ENCODE measurements at places on chromosomes 1 and 21.

DNA sequence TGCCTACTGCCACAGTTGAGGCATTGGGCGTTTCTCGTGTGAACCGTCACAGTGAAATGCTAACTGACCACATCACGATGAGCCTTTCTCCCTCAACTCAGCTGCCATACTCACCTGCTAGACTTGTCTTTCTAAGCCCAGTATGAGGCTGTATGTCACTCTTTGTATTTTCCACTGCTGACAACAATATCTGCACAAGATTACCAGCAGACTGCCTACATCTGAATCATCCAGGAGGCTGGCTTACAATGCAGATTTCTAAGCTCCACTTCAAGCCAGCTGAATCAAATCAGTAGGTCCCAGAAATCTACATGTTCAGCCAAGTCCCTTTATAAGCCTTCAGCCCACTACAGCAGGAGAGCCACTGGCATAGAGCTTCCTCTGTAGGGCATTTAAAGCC lies 355.0 kb upstream of the DUSP10 start:
- no peak for DNase-seq

DNA sequence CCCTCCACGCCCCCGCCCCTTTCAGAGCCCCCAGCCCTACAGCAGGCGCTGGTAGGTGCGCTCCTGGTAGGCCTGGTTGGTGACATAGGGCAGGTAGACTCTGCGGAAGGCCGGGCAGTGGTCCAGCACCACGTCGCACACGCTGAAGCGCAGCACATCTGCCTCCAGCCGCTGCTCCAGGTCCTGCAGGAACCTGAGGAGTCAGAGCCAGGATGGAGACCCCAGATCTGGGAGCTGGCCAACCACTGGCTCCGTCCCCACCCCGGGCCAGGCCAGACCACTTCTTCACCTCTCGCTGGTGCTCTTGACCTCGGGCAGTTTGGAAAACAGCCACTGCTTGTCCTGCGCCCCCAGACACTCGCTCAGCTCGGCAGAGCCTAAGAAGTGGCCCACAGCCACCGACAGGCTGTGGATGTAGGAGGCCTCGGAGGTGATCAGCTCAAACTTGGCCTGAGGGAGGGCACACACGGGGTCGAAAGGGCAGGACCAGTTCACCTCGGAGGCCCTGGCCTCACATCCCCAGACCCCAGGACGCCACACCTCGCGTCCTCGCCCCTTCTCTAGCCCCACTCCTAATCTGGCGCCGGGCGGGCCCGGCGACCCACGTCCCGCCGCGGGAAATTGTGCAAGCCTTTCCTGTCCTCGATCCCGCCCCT lies 6.4 kb downstream of the ARHGEF19 start:
- no peak for DNase-seq

- DNase-seq, result peak; percentile 17
These were observed 4.7 kb upstream of the ECE1 start for GRCh38 chr1:21295002-21295401.

DNA sequence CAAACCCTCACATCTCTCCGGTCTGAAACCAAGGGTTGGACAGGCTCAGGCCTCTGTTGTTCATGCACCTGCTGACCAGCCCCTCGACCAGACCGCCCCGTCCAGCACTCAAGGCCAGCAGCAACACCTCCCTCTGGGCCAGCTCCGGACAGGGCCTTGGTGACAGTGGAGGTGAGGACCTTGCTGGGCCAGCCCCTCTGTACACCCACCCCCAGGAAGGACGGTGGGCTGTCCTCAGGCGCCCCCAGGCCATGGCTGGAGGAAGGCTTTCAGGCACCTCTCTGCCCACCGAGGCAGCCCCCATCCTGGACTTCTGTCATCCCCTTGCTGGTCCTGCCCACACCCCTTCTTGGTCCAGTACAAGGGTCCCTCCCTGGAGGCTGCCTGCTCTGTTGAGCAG lies 48.6 kb downstream of the MEGF6 start:
- DNase-seq, result no peak

DNA sequence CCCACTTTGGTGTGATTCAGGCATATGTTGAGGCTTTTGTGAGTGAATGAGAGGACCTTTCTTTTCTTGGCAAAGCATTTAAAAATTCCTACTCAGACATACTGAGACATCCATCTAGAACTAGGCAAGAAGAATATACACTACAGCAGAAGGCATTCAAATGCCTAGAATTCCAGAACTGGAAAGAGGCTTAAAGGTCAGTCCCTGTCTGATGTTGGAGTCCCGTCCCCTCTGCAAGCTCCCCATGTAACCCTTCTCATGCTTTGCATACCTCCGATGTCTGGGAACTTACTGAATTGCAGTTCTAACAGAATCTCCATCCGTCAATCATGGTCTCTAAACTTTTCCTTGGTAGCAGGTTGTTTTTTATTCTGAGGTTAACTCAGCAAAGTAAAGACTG lies 152.9 kb downstream of the ATP6V1G3 start:
- no peak for DNase-seq

GRCh38 chr1:109503935-109504334 lies 5.6 kb downstream of the AMIGO1 start:
- DNase-seq, result no peak

- DNase-seq, result no peak
These were observed 14.4 kb downstream of the FRRS1 start for GRCh38 chr1:99751877-99752504.

DNA sequence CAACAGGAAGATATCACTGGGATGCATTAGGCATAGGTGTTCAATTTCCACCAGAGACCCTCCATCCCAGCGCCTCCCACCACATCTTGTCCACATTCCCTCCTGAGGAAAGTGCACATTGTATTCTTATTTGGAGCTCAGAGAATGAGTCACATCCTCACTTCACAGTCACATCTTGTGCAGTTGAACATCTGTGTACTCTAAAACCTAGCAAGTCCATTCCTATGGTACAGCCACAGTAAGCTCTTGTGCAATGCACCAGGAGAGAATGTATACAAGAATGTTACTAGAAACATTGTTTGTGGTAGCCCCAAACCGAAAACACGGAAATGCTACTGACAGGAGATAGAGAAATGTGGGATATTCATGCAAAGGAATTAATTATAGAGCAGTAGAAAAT lies 1.6 kb upstream of the KDF1 start:
- DNase-seq, result no peak

DNA sequence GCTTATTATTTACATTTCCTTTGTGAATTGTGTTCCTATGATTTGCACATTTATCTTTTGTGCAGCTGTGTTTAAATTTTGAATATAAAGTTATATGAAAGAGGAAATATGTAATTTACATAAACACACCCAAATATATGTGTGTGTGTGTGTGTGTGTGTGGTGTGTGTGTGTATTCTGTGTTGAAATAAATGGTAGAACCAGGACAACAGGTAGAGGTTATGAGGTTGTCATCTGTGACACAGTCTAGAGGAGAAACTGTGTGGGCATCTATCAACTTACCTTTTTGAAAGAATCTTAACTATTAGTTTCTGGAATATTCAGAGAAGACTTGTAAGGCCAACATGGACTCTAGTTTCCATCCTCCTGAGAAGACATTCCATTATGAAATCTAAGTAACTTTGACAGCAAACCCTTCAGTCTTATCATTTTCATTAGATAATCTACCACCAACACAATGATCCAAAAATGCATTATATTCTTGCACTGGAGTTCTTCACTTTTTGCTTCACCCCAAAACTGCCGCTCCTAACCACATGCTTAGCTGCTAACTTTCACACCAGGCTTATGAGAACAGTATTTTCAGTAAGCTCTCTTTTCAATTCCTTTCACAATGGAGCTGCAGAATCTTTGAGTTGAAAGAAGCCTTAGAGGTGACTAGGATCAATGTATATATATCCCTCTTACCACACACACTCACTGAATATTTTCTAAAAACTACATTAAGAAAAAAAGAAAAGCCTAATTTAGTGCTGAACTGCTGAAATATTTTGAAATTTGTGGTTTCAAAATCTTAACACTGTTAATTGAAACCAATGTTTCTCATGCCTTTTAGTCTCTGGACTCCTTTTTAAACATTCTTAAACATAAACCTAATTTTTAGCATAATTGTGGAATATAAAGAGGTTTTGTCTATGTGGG lies 21.8 kb downstream of the PTPRC start:
- no peak for DNase-seq

GRCh38 chr21:33411949-33412430 lies 8.8 kb downstream of the IFNGR2 start:
- no peak for DNase-seq

- no peak for DNase-seq
These were observed 8.6 kb upstream of the ADGRB2 start for GRCh38 chr1:31772669-31773248.

- DNase-seq, result peak; percentile 49
These were observed at the start of gene IRF6 for GRCh38 chr1:209805875-209806760. Gene IRF6 (minus strand): TSS chr1:209806142. CDS start chr1:209801413, 4,729 bp downstream.

- no peak for DNase-seq
These were observed 39.4 kb upstream of the FAM131C start for GRCh38 chr1:16112596-16113555.

Data from activated CD8-positive, alpha-beta memory T cell treated with anti-CD3 and anti-CD28 coated beads for 4 hours (primary cell).